Gastrocnemius medialis (tissue), 4 donors: ENCODE measurements at places on chromosomes 1 and 21. TPM values are rescaled to one million over a fixed set of nuclear protein-coding genes. Genes with fewer than 3 reads are reported as not detected.

DNA sequence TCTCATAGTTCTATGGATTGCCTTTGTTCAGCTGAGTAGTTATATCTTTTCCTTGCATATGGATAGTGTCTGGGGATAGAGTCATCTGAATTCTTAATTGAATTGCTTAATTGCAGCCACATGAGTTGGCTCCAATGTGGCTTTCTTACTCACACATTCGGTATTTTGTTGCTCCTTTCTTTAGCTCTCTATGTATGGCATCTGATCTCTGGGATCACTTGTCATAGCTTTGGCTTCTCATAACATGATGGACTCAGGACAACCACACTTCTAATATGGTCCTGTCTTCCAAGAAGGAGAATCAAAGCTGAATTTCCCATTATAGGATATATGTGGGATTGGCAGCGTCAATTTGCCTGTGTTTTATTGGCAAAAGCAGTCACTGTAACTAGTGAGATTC lies 716.2 kb downstream of the NCAM2 start:
- no peak for DNase-seq
- H3K27ac ChIP-seq = no peak overlapping the region
- no peaks in the 10 kb centered on the region for H3K27me3 ChIP-seq
- no peaks in the 10 kb centered on the region for H3K4me1 ChIP-seq
- no peaks in the 10 kb centered on the region for H3K36me3 ChIP-seq
- no peak overlapping the region for H3K4me3 ChIP-seq

- DNase-seq = no peak
- H3K27ac ChIP-seq = no peak overlapping the region
- H3K4me3 ChIP-seq = no peak overlapping the region
- no peaks in the 10 kb centered on the region for H3K36me3 ChIP-seq
Measured at GRCh38 chr21:42459082-42459460, 37.0 kb downstream of the RSPH1 start.

GRCh38 chr1:234281826-234282489 lies 91.3 kb upstream of the COA6 start:
- H3K4me3 ChIP-seq = no peak overlapping the region
- H3K27ac ChIP-seq = no peak overlapping the region
- H3K27me3 ChIP-seq = no peaks in the 10 kb centered on the region
- H3K4me1 ChIP-seq = no peaks in the 10 kb centered on the region
- DNase-seq = no peak
- H3K36me3 ChIP-seq = no peaks in the 10 kb centered on the region

- no peaks in the 10 kb centered on the region for H3K4me1 ChIP-seq
- H3K27me3 ChIP-seq = no peaks in the 10 kb centered on the region
- DNase-seq = no peak
- no peak overlapping the region for H3K27ac ChIP-seq
- H3K4me3 ChIP-seq = no peak overlapping the region
- H3K36me3 ChIP-seq = no peaks in the 10 kb centered on the region
Measured at GRCh38 chr21:28602546-28602945, 390.1 kb downstream of the LTN1 start.

The SORT1 gene
- total RNA-seq = 225 TPM

DNA sequence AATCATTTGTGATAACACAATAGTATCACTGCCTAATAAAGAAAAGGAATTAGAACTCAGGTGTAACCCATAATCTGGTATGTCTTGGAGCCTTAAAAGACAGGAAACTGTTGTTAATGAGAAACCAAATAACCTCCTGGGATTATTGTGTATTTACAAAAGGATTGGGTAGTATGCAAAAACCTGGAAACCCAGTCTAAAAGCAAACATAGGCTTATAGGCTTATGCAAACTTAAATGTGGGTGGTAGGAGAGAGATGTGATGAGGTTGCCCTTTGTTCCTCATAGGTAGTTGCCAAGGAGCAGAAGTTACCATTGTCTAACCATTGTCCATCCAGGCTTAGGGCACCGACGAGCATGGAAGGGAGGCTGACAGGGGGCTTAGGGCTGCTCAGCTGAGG lies 165.8 kb downstream of the AK5 start:
- no peak for DNase-seq
- no peak overlapping the region for H3K4me3 ChIP-seq
- H3K36me3 ChIP-seq = no peaks in the 10 kb centered on the region
- H3K27ac ChIP-seq = no peak overlapping the region
- no peaks in the 10 kb centered on the region for H3K27me3 ChIP-seq

DNA sequence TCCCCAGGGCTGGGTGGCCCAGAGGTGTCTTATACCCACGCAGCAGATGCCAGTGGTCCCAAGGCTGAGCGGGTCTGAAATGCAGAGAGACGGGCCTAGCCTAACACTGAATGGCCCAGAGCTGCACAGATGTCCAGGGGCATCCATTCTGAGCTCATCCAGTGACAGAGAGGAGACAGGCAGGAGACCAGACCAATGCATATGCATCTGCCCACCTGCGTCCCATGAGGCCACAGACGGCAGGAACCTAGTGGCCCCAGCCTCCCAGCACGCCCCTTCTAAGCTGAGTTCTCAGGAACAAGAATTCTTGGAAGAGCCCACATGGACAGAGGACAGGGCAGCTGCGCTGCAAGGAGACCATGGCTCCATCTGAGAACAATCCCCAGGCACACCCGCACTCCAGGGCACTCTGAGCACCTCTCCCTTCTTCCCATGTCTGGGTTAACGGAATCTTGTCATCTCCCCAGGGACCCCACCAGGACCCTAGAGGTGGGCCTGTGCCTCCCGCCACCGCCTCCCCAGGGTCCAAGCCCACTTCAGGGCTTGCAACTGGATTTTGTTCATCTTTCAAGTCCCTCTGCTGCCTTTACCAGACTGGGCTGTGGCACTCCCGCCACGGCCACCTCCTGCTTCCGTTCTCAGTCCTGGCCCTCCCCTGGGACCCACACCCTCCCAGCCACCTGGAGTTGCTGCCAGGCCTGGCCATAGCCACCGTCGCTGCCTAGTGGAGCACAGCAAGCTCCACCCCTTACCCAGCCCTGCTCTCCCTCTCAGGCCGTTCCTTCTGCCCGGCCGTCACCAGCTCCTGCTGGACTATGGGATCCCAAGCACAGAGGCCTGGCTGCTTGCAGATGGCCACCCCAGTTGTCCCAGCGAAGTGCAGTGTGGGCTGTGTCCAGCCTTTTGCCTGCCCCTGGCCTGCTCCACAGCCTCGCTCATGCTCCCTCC lies 3.3 kb downstream of the WNT3A start:
- peaks cover 40% of the 10 kb centered on the region for H3K27me3 ChIP-seq
- H3K36me3 ChIP-seq = no peaks in the 10 kb centered on the region
- no peaks in the 10 kb centered on the region for H3K4me1 ChIP-seq
- H3K4me3 ChIP-seq = no peak overlapping the region
- peak; percentile 4 for DNase-seq

GRCh38 chr1:154778275-154778674 lies 91.8 kb downstream of the KCNN3 start:
- no peak for DNase-seq
- no peak overlapping the region for H3K27ac ChIP-seq
- no peak overlapping the region for H3K4me3 ChIP-seq
- H3K27me3 ChIP-seq = no peaks in the 10 kb centered on the region
- H3K4me1 ChIP-seq = peaks cover 5% of the 10 kb centered on the region

DNA sequence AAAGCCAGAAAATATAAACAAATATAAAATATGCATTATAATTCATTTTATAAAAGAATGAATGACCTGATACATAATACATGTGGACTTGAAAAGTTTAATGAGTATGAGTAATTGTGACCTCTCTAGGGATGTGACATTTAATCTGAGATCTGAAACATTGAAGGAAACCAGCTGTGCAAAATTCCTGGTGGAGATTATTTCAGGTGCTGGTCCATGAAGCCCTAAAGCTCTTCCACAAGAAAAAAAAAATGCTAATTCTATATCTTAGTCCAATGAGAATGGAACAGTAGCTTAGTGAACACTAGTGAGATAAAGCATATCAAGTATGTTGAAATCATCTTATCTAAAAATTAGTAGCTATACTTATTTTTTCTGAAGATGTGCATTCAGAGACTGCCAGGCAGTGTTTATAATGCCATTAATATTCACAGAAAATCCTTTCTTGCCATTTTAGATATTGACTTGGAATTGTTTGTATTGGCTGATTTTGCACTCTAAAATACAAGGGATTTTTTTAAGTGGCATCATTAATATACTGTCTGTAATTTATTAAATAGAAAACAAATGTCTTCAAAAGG lies 1485.9 kb downstream of the PLA2G4A start:
- H3K27ac ChIP-seq = no peak overlapping the region
- H3K27me3 ChIP-seq = no peaks in the 10 kb centered on the region
- no peaks in the 10 kb centered on the region for H3K36me3 ChIP-seq

DNA sequence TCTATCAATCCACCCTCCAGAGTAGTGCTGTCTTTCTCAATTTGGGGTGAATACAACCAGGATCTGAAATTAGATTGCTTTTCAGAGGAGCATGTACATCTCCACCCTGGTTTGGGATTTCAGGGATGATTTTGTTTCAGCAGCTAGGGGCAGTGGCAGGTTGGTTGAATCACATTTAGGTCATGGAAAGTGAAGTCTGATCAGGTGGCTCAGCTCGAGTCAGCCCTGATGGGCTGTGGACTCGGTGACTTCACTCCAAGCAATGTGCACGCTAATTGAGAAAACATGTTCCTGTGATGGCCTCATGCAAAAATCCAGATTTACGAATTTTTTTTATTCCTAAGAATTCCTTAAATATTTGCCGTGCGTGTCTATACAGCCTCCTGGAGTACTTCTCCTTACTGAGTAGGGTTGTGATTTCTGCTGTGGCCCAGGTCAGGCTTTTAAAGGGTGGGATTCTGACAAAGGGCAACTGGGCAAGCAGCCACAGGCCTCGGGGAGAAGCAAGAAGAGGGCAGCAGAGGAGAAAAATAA lies 7.5 kb downstream of the NGF start:
- no peaks in the 10 kb centered on the region for H3K4me1 ChIP-seq
- no peaks in the 10 kb centered on the region for H3K36me3 ChIP-seq
- H3K4me3 ChIP-seq = no peak overlapping the region
- peak overlapping the region; percentile 60 for H3K27ac ChIP-seq
